ENCODE measurements at places on chromosomes 1 and 21.
A peak's percentile ranks its signal among the peaks of the same experiment; 100 is the strongest.

DNA sequence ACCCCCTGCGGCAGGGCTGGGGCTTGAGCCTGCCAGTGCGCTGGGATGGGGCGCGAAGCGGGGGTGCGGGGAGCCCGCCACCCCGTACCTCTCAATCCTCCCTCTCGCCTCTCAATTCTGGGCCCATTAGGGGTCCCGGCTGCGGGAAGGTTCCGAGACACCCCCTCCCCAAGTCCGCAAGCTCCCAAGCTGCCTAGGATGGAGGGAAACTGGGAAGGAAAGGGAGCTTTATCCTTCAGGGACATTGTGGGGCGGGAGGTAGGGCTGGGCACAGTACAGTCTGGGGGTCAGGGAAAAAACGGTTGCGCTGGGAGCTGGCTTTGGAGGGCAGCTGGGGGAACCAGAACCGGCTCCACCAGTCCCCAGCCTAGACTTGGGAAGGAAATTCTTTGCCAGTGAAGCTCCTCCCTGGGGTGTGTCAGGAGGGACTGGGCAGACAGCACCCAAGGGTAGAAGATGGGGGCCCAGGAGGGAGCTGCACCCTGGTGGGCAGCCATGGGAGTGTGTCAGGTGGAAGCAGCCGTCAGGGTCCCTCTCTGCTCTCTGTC, 904 bp downstream of the GJB3 start:
- DNase-seq: no peak

GRCh38 chr1:91153341-91153740, 131.5 kb upstream of the ZNF644 start:
- no peak for DNase-seq

DNA sequence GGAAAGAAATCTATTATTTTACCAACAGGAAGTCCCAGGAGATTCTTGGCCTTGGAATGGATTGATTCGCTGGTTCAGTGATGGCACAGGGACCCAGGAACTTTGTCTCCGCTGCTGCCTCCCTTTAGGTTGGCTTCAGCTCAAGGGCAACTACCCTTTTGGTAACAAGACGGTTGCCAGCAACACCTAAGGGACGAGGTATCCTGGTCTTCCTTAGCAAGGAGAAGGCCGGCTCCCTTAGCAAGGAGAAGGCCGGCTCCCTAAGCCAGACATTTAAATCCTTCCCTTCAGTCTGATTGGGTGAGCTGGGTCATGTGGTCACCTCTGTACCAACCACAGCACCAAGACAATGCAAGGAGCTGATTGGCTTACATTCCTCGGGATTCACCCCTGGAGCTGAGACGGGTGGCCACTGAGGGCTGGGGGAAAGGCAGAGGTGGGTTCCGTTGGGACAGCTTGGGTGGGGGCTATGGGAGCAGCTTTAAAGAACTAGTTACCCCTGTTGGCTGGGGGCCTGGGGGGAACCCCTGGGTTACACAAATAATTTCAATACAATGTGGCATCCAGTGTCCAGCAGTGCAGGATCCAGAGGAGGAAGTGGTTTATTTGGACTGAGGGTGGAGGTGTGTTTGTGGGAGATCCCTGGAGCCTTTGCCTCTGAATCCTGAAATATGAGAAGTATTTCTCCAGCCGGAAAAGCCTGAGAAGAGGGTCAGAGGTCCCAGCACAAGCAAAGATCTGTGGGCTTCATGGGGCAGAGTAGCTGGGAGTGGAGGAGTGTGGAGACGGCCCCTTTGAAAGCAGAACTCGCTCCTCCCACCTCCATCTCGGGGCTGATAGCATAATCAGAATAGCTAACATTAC, 20.7 kb upstream of the CLIC4 start:
- DNase-seq: peak; percentile 76

- no peak for DNase-seq
Observed at GRCh38 chr1:112319371-112320040, 76.5 kb upstream of the CTTNBP2NL start.

DNA sequence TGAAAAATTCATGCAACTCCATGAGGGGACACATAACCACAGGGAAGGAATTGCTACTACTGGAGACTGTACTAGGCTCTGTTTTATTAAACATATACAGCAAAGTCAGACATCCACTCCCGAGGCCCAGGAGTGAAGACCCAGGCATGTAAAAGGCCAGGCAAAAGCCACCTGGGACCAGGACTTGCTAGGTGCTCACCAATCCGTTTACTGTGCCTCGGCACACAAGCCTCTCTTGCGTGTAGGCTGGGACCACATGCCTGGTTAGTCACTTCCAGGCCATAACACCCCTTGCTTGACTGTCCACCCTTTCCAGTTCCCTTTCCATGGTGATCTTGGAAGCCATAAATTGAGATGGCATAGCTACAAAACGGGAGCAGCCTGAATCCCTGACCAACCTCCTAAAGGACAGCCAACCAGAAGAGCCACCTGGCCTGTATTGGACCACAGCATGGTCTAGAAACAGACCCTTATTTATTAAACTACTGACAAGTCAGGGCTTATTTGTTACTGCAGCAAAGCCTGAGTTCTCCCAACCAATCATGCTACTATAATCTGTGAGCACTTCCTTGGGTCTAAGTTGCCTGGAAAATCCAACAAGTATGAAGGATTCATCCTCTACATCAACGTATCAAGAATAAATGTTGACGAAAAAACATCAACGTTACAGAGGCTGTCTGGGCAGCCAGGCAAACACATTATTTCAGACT, 39.7 kb downstream of the URB1 start:
- DNase-seq: no peak

DNA sequence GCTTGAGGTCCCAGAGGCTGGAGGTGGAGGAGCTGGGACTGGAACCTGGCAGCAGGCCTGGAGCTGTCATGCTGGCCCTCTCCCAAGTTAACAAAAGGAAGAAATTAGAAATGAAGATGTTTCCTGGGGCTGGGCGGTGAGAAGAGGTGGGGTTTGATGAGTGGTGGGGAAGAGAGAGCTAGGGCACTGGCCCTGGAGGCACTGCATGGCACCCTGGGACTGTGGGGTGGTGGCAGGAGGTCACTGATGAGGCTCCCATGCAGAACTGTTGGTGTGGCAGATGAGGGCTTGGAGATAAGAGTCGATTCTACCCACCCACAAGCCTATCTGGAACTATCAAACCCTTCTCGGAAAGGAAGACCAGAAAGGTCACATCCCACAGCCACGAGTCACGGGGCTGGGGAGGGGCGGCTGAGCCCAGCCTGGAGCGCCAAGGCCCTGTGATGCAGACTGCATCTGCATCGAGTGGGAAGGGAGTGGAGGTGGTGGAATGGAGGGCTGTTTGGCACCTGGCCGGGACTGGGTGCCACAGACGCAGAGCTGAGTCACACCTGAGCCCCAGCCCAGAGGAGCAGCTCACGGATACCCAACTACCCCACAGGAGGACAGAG, 29.4 kb downstream of the MRPL37 start:
- DNase-seq: no peak

Measured in fibroblast of lung (primary cell).